ENCODE measurements at places on chromosomes 12 and 14.

DNA sequence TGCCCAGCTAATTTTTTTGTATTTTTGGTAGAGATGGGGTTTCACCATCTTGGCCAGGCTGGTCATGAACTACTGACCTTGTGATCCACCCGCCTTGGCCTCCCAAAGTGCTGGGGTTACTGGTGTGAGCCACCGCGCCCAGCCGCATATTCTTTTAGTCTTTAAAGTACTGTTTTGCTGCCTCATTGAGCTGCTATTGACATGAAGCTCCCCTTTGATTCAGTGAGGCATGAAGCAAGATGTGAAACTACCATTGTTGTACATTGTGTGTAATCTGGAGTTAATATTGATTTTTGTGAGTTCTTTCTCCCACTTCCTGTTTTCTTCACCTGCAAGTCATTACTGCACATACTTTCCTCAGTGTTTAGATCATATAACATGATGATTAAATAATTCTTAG is 80.8 kb downstream of the MNAT1 start:
- DNase-seq, result no peak

DNA sequence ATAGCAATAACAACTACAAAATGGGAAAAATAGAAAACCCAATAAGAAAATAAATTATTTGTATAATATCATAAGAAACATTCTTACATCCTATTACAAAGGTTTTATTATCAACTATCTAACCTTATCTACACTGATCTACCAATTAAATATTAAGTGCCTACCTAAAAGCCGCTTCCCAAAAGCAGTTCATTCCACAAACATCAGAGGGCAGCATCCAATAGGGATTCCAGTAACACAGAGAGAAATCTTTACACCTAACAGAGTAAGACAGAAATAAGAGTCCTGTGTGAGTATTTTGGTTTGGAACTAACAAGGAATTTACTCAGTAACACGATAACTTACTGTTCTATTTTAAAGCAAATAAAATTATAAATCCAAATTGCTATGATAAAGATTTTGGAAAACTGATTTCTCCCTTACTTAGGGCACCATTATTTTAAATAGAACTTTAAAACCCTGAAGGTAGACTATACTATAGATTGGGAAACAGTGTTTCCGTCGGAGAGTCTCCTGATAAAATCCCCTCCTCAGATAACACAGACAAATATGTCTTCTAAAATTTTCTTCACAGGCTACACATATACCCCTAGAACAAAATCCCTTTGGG is 15.0 kb downstream of the GXYLT1 start:
- no peak for DNase-seq

- no peak for DNase-seq
Measured at GRCh38 chr12:115440438-115440837, 756.5 kb upstream of the TBX3 start.

GRCh38 chr12:92128612-92129011 is 17.0 kb downstream of the BTG1 start:
- DNase-seq, result no peak

- no peak for DNase-seq
Measured at GRCh38 chr12:11826574-11826973, 177.1 kb downstream of the ETV6 start.

- DNase-seq, result no peak
Measured at GRCh38 chr12:30835216-30835615, 80.5 kb upstream of the CAPRIN2 start.

- DNase-seq, result no peak
Measured at GRCh38 chr12:49974231-49974675, 1.5 kb downstream of the AQP6 start.

- DNase-seq, result no peak
Measured at GRCh38 chr12:76634133-76634532, 74.6 kb upstream of the OSBPL8 start.

- no peak for DNase-seq
Measured at GRCh38 chr14:29163109-29163508, 396.5 kb downstream of the FOXG1 start.

GRCh38 chr14:92513204-92513965 is at the start of gene RIN3:
TSS of gene RIN3 (plus strand) at chr14:92513781. CDS start at chr14:92513933, 152 bp downstream.
- DNase-seq, result no peak

GRCh38 chr14:54686219-54686870 is 119.4 kb downstream of the SAMD4A start:
- DNase-seq, result no peak

- no peak for DNase-seq
Measured at GRCh38 chr12:26231470-26231869, 36.1 kb downstream of the SSPN start.

GRCh38 chr12:7144414-7145120 is 14.4 kb downstream of the CLSTN3 start:
- no peak for DNase-seq

- DNase-seq, result no peak
Measured at GRCh38 chr14:75322746-75323145, 44.1 kb downstream of the FOS start.

DNA sequence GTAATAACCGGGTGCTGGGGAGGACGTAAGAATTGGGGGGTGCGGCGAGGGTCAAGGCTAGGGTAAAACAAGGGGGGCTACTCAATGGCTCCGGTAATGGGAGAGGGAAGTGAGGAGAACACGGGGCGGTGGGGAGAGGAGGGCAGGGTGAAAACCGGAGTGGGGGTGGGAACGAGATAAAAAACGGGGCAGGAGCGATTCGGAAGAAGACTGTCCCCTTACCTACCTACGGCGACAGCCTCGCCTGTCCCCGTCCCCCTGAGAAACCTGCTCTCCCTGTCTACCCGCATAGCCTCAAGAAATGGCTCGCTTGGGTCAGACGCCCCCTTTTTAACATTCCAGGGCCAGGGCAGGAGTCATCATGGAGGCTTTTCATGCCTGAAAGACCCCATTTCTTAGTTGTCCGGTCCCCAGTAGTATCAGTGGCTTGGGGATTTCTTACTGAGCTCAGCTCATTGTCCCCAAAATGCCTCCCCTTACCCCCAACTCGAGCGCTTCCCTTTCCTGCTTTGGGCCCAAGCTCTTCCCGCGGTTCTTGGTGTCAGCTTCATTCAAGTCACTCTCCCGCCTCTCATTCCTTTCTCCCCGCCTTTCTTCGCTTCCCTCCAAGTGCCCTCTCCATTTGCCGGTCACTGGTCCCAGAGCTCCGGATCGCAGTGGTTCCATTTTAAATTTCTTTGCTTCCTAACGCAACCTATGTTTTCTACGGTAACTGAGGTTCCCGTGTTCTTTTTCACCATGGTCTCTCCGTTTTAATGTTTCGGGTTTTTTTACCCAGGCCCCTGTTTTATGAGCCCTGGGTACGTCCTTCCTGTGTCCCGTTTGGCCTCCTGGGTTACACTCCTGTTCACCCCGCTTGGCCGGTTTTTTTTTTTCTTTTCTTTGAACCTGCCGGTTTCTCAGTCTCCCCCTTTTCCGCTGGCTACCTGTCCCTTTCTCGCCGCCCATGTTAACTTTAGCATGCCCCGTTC is 1.2 kb upstream of the WSB2 start:
- no peak for DNase-seq

GRCh38 chr12:10140001-10140400 is 10.0 kb upstream of the CLEC7A start:
- no peak for DNase-seq

- DNase-seq, result no peak
Measured at GRCh38 chr14:20499881-20500280, 5.5 kb upstream of the RNASE10 start.

GRCh38 chr12:26187014-26187798 is 8.2 kb upstream of the SSPN start:
- DNase-seq, result no peak

DNA sequence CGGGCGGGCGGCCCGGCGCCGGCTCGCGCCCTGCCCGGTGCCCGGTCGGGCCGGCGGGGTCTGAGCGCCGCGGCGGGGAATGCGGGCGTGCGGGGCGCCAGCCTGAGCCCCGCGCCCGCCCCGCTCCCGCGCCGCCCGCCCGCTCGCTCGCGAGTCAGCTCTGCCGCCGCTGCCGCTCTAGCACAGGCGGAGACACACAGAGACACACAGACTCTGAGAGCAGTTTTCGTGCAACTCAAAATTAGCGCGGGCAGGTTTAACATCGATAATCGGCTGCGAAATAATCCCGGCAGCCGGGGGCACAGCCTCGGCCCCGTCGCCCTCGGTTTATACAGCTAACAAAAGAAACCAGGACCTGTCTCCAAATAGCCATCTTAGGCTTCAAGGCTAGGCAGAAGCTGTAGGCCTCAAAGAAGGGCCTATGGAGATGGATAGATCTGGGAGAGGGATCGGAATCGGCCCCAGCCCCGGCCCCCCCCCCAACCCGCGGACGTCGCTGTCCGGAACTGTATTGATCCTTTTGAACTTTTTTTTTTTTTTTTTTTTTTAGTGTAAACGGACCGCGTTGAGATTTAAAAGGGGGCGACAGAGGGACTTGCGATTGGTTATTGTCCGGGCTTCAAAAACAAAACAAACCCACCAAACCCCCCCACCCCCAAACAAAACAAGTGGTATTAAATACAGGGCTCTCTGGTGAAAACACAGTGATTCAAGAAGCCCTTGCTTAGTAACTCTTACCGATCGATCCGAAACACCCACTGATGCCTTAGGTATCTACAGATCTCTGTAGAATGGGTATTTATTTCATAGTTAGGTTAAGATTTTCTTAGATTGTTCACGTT is 1.1 kb downstream of the ARID2 start:
- peak; percentile 29 for DNase-seq

DNA sequence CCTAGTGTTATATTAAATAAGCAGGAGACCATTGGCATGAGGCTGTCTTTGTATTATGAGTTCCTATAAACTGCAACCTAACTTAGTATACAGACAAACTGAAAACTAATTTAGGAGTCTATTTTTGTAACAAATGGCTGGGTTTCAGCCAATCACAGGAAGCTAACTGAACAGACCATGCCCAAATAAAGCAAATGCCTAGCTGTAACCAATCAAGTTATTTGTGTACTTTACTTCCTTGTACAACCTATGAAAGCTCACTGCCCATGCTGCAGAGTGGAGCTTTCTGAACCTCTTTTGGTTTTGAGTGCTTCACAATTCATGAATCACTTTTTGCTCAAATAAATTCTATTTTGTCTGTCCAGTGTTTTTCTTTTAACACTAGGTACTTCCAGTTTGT is 41.6 kb downstream of the GUCY2C start:
- DNase-seq, result no peak

DNA sequence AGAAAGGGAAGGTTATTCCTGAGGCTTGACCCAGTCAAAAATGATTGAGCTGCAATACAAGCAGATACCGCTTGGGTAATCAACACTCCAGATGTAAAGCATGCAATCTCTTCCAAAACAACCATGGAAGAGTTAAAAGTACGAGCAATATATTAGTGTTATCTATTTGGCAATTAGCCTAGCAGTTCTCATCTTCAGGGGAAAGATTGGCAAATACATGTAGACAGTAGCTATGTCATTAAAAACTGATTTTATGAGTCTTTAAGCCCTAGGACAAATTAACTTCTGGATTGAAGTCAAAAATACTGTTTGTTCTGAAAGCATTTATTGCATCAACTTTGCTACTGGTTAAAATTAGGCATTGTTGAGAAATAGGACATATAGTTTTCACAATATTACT is 9.3 kb upstream of the GYS2 start:
- no peak for DNase-seq

DNA sequence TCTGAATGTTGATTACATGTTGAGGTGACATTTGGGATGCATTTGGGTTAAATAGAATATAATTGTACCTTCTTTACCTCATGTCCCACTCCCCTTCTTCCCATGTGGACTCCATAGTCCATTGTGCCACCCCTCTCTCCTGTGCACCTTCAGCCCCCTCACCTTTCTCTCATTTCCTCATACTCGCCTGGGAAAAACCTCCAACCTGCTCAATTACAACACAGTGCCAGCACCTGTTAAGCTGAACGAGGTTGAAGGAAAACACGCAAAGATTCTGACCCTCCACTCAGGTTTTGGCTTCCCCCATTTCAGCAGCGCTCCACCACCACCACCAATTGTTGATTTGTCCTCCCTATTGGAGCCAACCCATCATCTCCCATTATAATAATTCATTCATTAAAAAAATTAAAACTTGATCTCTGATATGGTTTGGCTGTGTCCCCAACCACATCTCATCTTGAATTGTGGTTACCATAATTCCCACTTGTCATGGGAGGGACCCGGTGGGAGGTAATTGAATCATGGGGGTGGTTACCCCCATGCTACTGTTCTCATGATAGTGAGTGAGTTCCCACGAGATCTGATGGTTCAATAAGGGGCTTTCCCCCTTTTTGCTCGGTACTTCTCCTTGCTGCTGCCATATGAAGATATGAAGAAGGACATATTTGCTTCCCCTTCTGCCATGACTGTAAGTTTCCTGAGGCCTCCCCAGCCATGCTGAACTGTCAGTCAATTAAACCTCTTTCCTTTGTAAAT is 33.7 kb upstream of the PPP2R5C start:
- DNase-seq, result no peak

- no peak for DNase-seq
Measured at GRCh38 chr14:64501411-64502171, 2.0 kb downstream of the ZBTB25 start.

- DNase-seq, result no peak
Measured at GRCh38 chr12:58367041-58367440, 425.7 kb downstream of the ATP23 start.

DNA sequence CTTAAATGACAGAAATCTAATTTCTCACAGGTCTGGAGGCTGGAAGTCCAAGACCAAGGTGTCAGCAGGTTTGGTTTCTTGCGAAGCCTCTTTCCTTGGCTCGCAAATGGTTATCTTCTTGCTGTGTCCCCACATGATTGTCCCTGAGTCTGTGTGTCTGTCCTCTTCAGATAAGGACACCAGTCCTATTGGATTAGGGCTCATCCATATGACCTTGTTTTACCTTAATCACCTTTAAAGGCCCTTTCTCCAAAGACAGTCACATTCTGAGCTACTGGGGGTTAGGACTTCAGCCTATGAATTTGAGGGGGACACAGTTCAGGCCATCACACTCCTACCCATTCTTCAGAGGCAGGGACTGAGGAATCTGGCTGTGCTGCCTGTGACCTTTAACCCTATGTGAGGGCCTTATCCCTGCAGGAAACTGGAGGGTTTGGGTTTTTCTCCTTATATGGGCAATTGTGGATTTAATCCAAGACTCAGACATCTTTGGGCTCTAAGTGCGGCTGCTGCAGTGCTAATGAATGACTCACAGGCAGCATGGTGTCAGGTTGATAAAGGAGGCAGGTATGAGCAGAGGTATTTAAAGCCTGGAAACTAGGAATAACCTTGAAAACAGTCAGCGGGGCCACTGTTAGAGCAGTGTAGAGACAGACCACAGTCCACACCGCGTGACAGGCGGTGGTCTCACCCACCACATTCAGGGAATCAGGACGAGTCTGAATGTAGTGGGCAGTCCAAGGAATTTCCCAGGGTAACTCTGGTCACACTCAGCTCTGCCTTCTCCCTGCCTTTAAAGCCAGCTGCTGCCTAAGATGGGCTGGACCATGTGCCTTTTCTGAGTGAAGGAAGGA is 10.2 kb downstream of the TPCN1 start:
- no peak for DNase-seq

- no peak for DNase-seq
Measured at GRCh38 chr12:69578283-69578682, 7.0 kb upstream of the CCT2 start.
